H1 (cell line): ENCODE measurements at places on chromosomes 13 and 19. TPM values are rescaled to one million over a fixed set of nuclear protein-coding genes. Genes with fewer than 3 reads are reported as not detected.

The SIGLEC7 gene
- total RNA-seq = not detected in 2 replicates

The TNFRSF19 gene
- total RNA-seq = 0.50 and 0.57 TPM in 2 replicates

The ZNF415 gene
- 9.3 and 9.7 TPM in 2 replicates for total RNA-seq

The CGB5 gene
- 0.63 TPM in 1 of 2 replicates, not detected in the other for total RNA-seq

The CGB3 gene
- total RNA-seq = not detected in 2 replicates

The CYP2B6 gene
- total RNA-seq = 3.6 and 5.4 TPM in 2 replicates

The ZNF726 gene
- total RNA-seq = not detected in 2 replicates

The CCDC8 gene
- 13.6 and 15.1 TPM in 2 replicates for total RNA-seq

The INSL3 gene
- 0.41 and 1.2 TPM in 2 replicates for total RNA-seq

The CLDN10 gene
- total RNA-seq = 36.0 and 41.2 TPM in 2 replicates

- H3K4me3 ChIP-seq = peak overlapping the region; percentile 79
- no peak for DNase-seq
- no peaks in the 10 kb centered on the region for H3K36me3 ChIP-seq
- H3K27ac ChIP-seq = no peak overlapping the region
- peaks cover 7% of the 10 kb centered on the region; the same call in 1 of the 2 replicates for H3K4me1 ChIP-seq
Observed at GRCh38 chr13:29849071-29849631, 1.3 kb downstream of the UBL3 start.

- no peak overlapping the region for H3K27ac ChIP-seq
- H3K4me3 ChIP-seq = no peak overlapping the region
- no peaks in the 10 kb centered on the region for H3K4me1 ChIP-seq
Observed at GRCh38 chr13:66911411-66911939, 318.7 kb downstream of the PCDH9 start.

- H3K27me3 ChIP-seq = no peaks in the 10 kb centered on the region
- H3K27ac ChIP-seq = peak overlapping the region; percentile 66
- H3K36me3 ChIP-seq = no peaks in the 10 kb centered on the region; the same call in 1 of the 2 replicates
- H3K4me3 ChIP-seq = peak overlapping the region; percentile 62
- peaks cover 22% of the 10 kb centered on the region for H3K4me1 ChIP-seq
- peak; percentile 89 for DNase-seq
Observed at GRCh38 chr19:17327654-17328516, 6.8 kb downstream of the ANO8 start.

DNA sequence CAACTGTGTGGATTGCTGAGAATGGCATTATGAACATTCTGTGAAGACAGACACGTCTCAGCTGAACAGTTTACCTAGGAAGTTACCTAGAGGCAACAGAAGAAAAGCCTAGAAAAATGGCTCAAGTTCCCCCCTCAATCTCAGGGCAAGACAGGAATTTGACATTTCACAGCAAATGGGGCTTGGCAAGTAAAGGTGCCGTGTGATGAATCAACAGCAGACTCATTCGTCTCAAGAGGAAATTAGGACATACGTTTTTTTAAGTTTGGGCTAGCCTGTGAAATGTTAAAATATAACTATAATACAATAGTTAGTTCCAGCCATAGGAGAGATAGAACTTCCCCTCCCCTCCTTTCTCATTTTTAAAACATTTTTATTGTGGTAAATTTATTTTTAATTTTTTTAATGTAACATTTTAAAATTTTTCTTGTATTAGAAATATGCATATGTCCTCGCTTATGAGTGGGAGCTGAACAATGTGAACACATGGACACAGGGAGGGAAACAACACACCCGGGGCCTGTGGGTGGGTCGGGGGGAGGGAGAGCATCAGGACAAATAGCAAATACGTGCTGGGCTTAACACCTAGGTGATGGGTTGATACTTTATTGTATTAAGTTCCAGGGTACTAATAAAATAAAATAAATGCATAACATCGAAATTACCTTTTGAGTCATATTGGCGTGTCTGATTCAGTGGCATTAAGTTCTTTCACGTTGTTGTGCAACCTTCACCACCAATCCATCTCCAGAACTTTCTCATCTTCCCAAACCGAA, 116.0 kb downstream of the COL4A2 start:
- no peak for DNase-seq
- H3K4me3 ChIP-seq = no peak overlapping the region
- H3K4me1 ChIP-seq = no peaks in the 10 kb centered on the region
- no peak overlapping the region for H3K27ac ChIP-seq

- no peak overlapping the region for H3K27ac ChIP-seq
- H3K27me3 ChIP-seq = no peaks in the 10 kb centered on the region
Observed at GRCh38 chr19:3684817-3685410, 15.4 kb downstream of the PIP5K1C start.

- H3K27me3 ChIP-seq = no peaks in the 10 kb centered on the region
- DNase-seq = no peak
- H3K4me1 ChIP-seq = no peaks in the 10 kb centered on the region
- no peak overlapping the region for H3K4me3 ChIP-seq
Observed at GRCh38 chr19:19500975-19501644, 14.2 kb downstream of the TSSK6 start.

DNA sequence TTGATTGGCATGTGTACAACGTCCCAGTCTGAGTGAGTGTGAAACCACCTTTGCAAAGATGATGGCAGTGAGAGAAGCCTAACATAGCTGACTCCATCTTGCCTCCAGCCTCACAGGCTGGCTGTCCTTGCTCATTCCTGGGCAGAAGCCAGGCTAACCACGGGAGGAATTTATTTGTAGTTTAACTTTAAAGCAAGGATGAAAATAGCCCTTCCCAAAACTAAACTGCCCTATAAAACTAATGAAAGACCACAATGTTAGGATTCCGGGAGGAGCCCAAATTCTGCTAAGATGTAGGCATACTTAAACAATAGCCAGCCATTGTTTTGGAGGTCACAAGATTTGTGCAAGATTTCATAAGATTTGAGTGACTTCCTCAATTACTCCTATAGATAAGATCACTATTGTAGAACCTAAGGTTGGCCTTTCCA, 96.6 kb upstream of the LSM14A start:
- no peaks in the 10 kb centered on the region for H3K36me3 ChIP-seq
- no peak overlapping the region for H3K27ac ChIP-seq
- H3K4me1 ChIP-seq = no peaks in the 10 kb centered on the region
- no peaks in the 10 kb centered on the region for H3K27me3 ChIP-seq
- DNase-seq = no peak

GRCh38 chr19:46759817-46760333, 13.6 kb upstream of the STRN4 start:
- no peaks in the 10 kb centered on the region for H3K4me1 ChIP-seq
- DNase-seq = no peak
- H3K27me3 ChIP-seq = no peaks in the 10 kb centered on the region
- H3K4me3 ChIP-seq = no peak overlapping the region
- H3K27ac ChIP-seq = no peak overlapping the region
- no peaks in the 10 kb centered on the region; the same call in 1 of the 2 replicates for H3K36me3 ChIP-seq

DNA sequence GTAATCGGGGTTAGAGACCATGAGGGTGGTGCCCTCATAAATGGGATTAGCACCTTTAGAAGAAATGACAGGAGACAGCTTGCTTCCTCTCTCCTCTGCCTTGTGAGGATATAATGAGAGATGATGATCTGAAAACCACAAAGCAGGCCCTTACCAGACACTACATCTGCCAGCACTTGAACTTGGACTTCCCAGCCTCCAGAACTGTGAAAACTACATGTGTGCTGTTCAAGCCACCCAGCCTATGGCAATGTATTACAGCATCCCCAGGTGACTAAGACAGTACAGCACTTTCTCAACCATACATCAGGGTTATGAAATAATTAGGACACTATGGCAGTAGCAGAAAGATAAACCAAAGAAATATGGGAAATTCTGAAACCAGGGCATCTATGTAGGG, 7.4 kb downstream of the ZNF564 start:
- no peaks in the 10 kb centered on the region for H3K4me1 ChIP-seq
- H3K27ac ChIP-seq = no peak overlapping the region
- H3K4me3 ChIP-seq = no peak overlapping the region
- peaks cover 11% of the 10 kb centered on the region; the same call in 1 of the 2 replicates for H3K36me3 ChIP-seq

DNA sequence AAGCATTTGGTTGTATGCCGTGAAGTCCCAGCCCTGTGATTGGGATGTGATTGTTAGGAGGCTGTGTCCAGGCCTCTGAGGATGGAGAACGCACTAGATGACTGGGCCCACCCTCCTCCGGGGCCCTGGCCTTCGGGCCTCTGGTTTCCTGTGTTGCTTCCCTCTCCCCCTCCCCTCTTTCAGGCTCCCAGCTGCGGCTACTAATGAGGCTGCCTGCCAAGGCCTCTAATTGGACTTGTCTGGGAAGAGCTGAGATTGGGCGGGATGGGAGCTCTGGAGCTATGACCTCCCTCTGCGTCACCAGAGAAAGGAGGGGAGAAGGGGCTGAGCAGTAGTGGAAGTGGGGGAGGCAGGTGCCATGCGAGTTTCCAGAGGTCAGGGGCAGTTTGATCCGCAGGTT, 9.9 kb downstream of the PTH2 start:
- no peaks in the 10 kb centered on the region for H3K36me3 ChIP-seq
- no peak overlapping the region for H3K4me3 ChIP-seq
- no peak for DNase-seq

DNA sequence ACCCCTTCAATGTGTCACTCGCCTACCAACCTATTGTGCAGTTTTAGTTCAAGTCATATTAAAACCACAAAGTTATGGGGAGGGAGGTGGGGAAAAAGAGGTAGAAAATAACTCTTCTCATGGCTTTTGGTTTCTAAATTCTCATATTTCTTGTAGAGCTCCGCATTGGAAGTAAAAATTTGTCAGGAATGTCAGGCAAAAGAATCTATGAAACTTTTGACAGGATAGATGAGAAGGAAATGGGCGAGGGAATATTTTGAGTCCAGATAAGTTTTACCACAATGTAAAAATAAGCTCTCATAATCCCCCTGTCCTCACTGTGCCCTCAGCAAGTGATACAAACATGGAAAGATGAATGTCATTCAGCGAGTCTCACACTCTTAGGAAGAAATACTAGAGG, 270.4 kb downstream of the DLEU7 start:
- no peaks in the 10 kb centered on the region for H3K36me3 ChIP-seq
- no peaks in the 10 kb centered on the region for H3K27me3 ChIP-seq
- no peak overlapping the region for H3K4me3 ChIP-seq
- H3K4me1 ChIP-seq = no peaks in the 10 kb centered on the region
- H3K27ac ChIP-seq = no peak overlapping the region

DNA sequence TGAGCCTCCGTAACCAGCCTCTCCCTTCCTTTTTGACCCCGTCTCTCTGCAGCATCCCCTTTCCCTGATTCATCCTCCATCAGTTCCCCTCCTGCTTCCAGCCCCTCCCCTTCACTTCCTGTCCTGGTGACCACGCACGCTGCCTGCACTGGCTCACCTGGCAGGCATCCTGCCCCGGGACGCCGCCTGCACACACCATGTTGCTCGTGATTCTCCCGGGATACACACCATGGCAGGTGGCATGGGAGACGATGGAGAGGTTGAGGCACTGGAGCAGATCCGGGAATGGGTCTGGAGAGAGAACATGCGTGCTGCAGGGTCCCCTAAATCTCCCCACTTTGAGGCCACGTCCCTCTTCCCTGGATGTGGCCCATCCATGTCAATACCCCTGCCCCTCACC, 4.2 kb downstream of the KLK12 start:
- no peaks in the 10 kb centered on the region for H3K27me3 ChIP-seq
- no peaks in the 10 kb centered on the region for H3K36me3 ChIP-seq
- DNase-seq = no peak
- peaks cover 16% of the 10 kb centered on the region for H3K4me1 ChIP-seq
- H3K27ac ChIP-seq = no peak overlapping the region
- H3K4me3 ChIP-seq = no peak overlapping the region

- DNase-seq = no peak
- H3K4me1 ChIP-seq = no peaks in the 10 kb centered on the region
- no peaks in the 10 kb centered on the region for H3K27me3 ChIP-seq
- H3K27ac ChIP-seq = no peak overlapping the region
- no peak overlapping the region for H3K4me3 ChIP-seq
Observed at GRCh38 chr13:99040536-99041131, 62.8 kb upstream of the DOCK9 start.

- no peak for DNase-seq
- no peak overlapping the region for H3K4me3 ChIP-seq
- H3K4me1 ChIP-seq = no peaks in the 10 kb centered on the region
- peaks cover 9% of the 10 kb centered on the region for H3K36me3 ChIP-seq
Observed at GRCh38 chr19:33473653-33474305, 47.8 kb downstream of the PEPD start.

- DNase-seq = no peak
- peaks cover 7% of the 10 kb centered on the region for H3K36me3 ChIP-seq
- peak overlapping the region; percentile 82 for H3K4me3 ChIP-seq
Observed at GRCh38 chr19:36916991-36917390, 859 bp downstream of the ZNF568 start.

GRCh38 chr13:43469791-43470190, 317.0 kb downstream of the ENOX1 start:
- no peaks in the 10 kb centered on the region for H3K27me3 ChIP-seq
- no peak for DNase-seq
- no peaks in the 10 kb centered on the region for H3K36me3 ChIP-seq
- H3K4me1 ChIP-seq = no peaks in the 10 kb centered on the region
- H3K27ac ChIP-seq = no peak overlapping the region

DNA sequence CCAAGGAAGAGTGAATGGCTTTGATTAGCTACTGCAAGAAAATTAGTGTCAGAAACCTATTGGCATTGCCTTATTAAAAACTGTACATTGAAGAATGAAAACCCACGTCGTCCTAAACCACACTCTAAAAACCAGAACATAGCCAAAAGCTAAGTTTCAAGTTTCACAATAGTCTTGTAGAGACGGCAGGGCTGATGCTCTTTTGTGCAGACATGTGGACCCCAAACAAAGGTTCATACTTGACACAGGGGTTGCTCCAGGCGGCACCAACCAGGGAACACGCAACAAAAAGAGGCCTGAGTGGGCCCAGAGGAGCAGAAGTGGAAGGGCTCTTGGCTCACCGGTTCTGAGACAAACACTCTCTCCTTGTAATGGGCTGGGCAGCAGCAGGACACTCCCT, 28.6 kb upstream of the MIR17HG start:
- H3K4me3 ChIP-seq = no peak overlapping the region
- H3K36me3 ChIP-seq = no peaks in the 10 kb centered on the region
- H3K27ac ChIP-seq = no peak overlapping the region
- H3K27me3 ChIP-seq = no peaks in the 10 kb centered on the region

DNA sequence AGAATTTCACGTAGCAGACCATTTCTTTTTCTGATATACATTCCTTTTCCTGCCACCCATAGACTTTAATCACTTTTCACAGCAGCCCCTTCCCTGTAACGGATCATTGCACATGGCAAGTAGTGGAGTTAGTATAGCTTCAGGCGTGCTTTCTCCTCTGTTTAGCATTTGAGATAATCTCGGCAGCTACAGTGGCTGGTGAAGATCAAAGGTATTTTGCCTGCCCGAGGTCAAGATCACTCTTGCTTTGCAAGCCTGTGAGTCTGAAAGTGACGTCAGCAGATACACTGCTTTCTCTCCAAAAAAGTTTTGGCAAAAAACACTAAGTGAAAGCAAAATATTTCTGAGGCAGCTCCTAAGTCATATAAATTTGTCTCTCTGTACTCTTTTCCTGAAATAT, 260.0 kb downstream of the NDFIP2 start:
- no peaks in the 10 kb centered on the region for H3K27me3 ChIP-seq
- no peak overlapping the region for H3K4me3 ChIP-seq
- no peaks in the 10 kb centered on the region for H3K36me3 ChIP-seq
